ENCODE measurements at places on chromosomes 5 and 9.

DNA sequence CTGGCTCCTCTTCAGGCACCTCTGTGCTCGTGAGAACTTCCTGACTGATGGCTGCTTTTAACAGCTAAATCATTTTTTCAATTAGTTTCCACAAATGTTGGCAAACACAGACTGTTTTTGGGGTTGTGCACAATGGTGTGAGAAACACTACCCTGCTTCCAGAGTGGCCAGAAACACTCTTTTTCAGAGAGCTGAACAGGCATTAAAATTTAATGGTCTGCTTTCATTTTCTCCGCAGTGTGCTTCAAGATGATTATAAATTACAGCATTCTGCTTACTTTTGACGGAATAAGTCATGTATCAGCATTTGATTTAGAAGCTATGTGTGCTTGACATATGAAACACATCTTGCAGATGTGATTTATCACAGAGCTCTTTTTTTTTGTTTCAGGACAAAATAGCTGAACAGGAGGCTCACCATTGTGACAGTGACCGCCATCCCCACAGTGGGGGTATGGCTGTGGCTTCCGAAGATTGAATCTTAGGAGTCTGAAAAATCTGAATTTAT is 454.5 kb upstream of the ZNF608 start:
- DNase-seq, result no peak

- DNase-seq, result no peak
These were observed 14.9 kb downstream of the MEGF10 start for GRCh38 chr5:127305493-127305892.

DNA sequence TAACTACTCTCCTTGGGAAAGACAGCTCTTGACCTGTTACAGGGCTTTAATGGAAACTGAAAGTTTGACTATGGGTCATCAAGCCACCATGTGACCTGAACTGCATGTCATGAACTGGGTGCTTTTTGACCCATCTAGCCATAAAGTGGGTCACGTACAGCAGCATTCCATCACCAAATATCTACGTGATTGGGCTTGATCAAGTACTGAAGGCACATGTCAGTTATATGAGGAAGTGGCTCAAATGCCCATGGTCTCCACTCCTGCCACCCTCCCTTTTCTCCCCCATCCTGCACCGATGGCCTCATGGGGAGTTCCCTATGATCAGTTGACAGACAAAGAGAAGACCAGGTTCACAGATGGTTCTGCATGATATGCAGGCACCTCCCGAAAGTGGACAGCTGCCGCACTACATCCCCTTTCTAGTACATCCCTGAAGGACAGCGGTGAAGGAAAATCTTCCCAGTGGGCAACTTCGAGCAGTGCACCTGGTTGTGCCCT is 7.3 kb upstream of the FCN1 start:
- DNase-seq, result no peak

- DNase-seq, result no peak
These were observed 45.2 kb upstream of the FYB1 start for GRCh38 chr5:39264528-39264927.

- DNase-seq, result no peak
These were observed 61.1 kb downstream of the SPATA31C2 start for GRCh38 chr9:88077071-88077617.

DNA sequence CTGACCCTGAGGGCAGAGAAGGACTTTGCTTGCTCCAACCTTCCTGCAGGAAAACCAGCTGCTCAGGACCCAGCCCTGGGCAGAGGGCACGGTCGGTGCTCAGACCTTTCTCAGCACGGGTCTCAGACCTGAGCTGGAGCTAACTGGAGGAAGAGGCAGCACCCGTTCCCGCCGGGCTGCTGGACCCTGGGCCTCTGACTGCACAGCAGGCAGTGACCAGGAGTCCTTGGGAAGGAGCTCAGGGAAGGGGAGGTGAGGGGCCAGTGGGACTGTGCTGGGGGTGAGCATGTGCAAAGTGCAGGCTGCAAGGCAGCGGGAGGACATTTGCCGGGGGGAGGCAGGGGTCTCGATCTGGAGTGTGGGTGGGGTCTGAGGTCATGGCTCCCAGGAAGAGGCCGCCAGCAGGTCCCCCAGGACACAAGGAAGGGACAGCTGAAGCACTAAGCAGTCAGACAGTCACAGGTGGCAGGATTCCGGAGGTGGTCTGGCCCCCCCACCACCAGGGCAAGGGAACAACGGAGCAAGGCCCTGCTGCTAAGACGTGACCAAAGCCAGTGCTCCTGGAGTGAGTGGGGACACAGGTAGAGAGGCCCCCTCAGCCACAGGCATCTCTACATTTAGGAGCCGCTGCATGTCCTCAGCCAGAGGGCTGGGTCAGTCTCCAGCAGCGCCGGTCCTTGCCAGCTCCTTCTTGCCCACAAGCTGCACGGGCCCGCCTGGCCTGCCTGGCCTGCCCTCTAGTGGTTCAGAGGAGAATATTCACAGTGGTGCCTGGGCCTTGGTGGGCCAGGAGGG is 4.8 kb upstream of the DPM2 start:
- DNase-seq, result no peak
